ENCODE measurements at places on chromosomes 2 and 18.

- no peak for ATAC-seq
Observed at GRCh38 chr2:114784890-114785583, 342.6 kb downstream of the DPP10 start.

DNA sequence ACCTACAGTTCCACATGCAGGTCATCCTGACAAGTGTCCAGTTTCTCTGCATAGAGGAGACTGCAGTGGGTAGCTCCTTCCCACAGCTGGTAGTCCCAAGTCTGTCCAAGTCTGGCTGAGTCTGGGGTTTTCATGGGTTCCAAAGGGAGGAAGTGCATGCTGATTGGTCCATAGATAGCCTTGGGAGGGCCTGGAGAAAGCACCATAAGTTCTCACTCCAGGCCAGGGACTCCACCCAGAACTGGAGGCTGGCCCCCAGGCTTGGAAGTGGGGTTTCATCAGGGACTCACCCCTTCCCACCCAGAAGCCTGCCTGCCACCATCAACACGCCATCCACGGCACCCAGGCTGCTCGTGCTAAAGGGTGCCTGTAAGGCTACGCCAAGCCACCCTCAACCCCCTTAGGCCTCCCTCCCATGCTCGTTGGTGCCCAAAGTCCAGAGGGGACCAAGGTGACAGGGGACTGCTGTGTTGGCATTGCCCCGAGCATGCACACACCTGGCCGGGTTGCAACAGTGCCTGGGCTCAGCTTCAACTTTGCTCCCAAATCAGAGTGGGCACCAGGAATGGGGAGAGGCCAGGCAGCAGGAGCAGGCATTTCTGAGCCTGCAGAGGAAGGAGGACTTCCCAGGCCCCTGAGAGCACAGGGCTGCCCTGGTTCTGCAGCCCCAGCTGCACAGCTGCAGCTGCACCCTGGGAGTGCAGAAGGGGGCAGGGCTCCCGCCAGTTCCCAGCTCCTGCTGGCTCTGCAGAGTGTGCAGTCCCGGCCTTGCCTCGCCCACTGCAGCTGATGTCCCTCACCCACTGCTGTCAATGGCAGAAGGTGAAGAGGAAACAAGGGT lies 116.5 kb upstream of the MAP2 start:
- peak; percentile 51 for ATAC-seq

DNA sequence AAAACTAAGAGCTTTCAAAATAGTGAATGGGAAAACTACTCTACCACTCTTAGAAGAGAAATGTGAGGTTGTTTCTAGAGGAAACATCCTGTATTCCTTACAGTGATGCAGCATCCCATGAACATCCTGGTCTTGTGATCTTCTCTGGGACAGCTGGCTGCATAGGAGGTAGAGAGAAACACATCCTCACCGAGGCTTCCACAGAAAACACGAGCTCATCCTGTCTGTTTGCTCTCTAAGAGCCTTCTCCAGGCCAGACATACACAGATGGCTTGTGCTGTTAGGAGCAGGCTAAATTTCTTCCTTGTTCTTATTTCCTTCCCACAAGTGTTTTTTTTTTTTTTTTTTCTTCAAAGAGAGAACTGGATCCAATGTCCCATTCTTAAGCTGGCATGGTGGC lies 14.7 kb upstream of the FZD7 start:
- ATAC-seq, result no peak

GRCh38 chr18:23188068-23188760 lies 52.9 kb downstream of the CABLES1 start:
- no peak for ATAC-seq

DNA sequence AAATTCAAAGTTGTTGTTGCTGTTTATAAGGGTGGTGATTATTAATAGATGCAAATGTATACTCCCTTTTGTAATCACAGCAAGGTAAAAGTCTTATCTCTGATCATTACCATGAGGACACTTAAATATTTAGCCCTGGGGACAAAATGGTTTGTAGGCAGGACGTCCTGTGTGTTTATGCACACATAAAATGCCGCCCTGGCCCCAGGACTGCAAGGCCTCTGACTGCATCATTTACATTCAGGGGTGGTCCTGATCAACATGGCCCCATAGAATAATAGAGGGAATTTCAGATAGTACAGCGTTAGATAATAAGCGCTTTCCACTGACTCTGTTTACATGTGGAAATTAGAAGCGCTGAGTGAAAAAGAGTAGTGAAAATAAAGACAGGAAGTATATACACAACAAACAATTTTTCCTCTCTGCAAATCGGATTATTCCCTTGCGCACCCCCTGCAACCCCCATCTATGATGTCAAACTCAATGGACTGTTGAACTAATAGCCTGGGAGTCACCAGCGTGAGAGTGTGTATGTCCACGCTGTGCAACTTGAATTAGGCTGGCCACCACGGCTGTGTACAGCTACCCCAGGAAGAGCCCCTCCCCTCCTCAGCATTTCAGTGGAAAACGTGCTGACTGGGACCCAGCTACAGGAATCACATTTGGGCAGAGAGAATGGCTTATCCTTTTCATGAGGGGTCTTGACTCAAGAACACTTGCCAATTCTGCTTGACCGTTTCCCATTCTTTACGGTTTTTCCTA lies 291.5 kb downstream of the SOX11 start:
- no peak for ATAC-seq

GRCh38 chr2:673615-674320 lies 3.4 kb downstream of the TMEM18 start:
- ATAC-seq, result no peak

DNA sequence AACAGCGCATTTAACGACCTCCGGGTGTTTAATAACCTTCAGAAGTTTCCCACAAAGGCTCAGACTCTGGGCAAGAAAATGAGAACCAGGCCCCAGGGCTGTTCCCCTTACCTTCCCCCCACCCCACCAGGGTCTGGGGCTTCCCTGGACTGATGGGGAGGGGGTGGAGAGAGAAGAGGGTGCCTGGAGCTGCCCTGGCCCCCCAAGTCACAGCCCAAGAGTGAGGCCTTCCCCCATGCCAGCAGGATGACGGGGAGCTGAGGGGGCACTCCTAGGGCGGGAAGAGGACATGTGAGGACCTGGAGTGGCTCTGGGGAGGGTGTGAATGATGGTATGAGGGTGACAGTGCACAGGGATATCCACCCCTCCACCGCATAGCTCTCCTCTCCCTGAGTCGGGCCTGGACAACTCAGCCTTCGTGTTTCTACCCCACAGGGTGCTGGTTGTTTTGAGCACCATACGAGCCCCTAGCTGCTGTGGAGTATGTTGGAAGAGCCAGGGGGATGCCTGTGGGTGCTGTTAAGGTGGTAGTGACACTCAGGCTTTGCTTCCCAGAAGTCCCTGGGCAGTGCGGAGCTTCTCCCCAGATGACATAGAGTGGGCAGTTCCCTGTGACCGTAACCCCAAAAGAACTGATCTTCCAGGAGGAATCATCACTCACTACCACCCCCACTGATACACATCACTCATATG lies 3.9 kb downstream of the PKDCC start:
- ATAC-seq, result no peak

GRCh38 chr18:44792456-44793061 lies 111.9 kb downstream of the SETBP1 start:
- ATAC-seq, result no peak

DNA sequence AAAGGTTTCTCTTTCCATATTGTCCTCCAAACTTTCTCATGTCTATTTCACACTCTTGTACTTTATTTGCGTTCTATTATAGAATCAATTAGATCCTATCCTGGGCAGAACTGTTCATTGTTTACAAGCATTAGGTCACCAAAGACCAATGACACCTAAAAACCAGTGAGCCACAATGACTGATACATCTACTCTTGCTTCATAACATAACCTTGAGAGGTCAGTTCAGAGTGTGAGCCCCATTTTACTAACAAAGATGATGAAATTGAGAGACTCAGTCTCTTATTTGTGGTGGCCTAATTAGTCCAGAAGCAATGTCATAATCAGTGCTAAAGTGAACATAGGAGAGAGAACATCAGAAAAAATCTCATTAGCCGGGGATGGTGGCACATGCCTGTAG lies 248.9 kb upstream of the RBBP8 start:
- ATAC-seq, result no peak

GRCh38 chr2:159151198-159152127 lies 135.0 kb downstream of the WDSUB1 start:
- ATAC-seq, result no peak

DNA sequence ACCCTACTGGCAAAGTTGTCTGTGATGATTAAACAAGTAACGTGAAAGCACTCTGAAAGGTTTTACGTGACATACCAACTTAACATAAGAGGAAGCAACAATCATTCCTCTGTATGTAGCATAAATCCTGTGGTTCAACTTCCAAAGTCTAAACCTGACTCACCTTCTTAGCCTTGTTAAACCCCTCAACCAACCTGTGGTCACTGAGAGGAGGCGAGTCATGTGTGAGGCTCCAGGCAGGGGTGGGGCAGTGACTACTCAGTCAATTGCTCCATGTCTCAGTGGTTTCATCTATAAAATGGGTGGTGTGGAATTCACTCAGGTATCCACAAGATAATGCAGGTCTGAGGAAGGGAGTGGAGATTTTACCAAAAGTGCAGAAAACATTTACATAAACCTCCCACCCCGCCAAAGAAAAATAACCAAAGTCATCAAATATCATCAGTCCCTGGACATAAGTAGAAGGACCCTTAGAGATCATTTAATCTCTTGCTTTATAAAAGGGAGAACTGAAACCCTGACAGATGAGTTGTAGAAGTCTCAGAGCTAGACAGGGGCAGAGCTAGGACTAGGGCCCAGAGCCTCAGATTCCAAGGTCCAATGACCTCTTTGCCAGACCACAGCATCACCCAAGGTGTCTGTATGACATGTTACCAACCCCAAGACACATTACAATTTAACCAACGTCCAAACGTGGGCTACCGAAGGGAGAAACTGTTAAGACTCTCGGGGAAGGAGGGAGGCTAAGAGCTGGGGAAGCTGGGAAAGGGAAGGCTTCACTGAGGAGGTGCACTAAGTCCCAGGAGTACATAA lies 3.7 kb upstream of the PCBP1 start:
- peak; percentile 72 for ATAC-seq

DNA sequence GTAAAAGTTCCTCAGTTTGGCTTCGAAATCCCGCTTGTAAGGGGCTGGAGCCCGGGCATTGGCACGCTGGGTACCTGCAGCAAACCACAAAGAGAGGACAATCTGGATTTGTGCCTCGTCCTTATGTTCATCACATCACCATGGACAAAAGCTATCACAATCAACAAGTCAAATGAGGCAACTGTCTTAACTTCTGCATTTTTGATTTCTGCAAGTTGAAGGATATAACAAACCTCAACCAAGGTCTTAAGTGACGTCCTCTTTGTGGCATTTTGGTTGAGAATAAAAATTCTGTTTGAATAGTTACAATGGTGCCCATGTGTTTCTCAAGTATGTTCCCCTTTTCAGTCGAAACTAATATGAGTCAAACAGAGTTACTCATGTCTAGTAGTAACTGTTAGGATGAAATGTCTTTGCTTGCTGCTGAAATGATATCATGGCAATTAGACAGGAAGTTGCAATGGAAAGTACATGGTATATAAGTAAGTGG lies 70.8 kb upstream of the STK17B start:
- peak; percentile 94 for ATAC-seq

GRCh38 chr2:241848761-241849615 lies 9.7 kb downstream of the PDCD1 start:
- no peak for ATAC-seq

DNA sequence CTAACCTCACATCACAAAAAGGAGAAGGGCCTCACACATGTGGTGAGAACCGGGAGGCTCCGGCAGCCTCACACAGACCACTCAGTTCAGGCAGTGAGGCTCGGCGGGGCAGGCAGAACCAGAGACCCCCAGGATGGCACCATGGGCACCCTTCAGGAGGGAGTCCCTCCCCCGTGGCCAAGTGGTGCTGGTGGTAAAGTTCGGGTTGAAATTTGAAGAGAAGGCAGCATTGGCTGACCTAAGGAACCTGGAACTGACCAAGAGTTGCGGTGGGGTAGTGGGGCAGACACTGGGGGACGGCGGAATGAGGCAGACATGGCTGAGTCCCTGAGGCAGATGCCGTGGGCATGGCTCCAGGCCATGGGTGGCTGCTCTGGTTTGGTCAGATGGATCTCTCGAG lies 239.3 kb upstream of the MYT1L start:
- no peak for ATAC-seq

GRCh38 chr18:56326336-56327072 lies 311.9 kb downstream of the TXNL1 start:
- no peak for ATAC-seq

GRCh38 chr2:148965623-148966437 lies 72.7 kb upstream of the LYPD6B start:
- ATAC-seq, result peak; percentile 91

- no peak for ATAC-seq
Observed at GRCh38 chr2:5387406-5387805, 304.8 kb upstream of the SOX11 start.

GRCh38 chr18:48915626-48916425 lies 34.9 kb downstream of the SMAD7 start:
- ATAC-seq, result no peak

- no peak for ATAC-seq
Observed at GRCh38 chr18:64850791-64851190, 701.9 kb upstream of the LINC00305 start.

GRCh38 chr2:241454837-241455485 lies 53.4 kb downstream of the STK25 start:
- no peak for ATAC-seq

GRCh38 chr2:97718051-97718882 lies 4.9 kb downstream of the ZAP70 start:
- ATAC-seq, result peak; percentile 84

GRCh38 chr2:33292981-33293595 lies 183.4 kb upstream of the RASGRP3 start:
- ATAC-seq, result no peak

DNA sequence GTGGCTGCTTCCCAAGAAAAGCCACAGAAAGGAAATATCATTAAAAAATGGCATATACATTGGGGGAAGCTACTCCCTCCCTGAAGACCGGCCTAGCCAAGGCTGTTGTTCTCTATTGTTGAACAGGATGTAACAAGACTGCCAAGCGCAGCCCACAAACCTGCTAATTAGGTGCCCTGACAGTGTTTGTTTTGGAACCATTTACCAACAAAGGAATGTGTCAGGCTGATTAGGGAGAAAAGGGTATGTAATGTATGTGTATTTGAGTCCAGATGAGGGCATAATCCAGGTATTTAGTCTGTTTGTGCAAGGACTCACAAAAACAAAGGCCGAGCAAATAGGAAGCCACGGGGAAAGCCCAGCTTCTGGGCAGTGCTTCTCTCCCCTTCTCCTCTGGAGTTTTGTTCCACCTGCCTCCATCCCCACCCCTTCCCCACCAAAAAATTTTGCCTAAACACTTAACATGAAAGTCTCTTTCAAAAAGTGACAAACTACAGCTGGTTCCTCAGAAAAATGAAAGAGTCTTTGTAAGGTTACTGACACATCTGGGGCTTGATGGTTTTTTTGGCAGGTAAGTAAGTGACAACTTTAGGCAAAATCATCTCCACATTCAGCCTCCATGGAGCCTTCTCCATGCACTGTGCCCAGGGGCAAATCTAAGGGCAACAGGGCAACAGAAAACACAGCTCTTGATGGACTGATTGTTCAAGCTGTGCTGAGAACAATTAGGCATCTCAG lies 78.3 kb upstream of the FZD5 start:
- ATAC-seq, result no peak

GRCh38 chr2:73291093-73291460 lies 2.3 kb downstream of the EGR4 start:
- ATAC-seq, result no peak
